Calu3 (cell line): ENCODE measurements at places on chromosomes 6 and 20.

- DNase-seq, result no peak
Observed at GRCh38 chr20:3164763-3165410, 5.2 kb upstream of the FASTKD5 start.

DNA sequence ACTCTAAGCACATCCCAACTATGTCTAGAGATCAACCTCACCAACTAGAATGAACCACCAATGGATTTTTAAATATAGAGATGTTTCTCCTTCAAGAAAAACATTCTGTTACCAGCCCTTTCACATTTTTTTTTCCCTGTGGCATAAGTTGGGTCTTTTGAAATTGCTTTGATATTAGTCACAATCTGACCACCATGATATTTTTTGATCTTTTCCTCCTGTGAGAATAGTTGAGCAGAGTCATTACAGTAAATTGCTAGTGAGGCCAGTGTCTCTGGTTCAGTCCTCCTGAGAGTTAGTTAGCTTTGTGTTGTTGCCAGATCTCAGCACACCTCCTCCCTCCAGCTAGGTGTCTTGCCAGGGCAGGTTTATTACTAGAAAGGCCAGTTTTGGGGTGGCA is 79.7 kb upstream of the MYLIP start:
- no peak for DNase-seq

GRCh38 chr6:142685852-142686506 is 259.0 kb downstream of the HIVEP2 start:
- DNase-seq, result no peak

DNA sequence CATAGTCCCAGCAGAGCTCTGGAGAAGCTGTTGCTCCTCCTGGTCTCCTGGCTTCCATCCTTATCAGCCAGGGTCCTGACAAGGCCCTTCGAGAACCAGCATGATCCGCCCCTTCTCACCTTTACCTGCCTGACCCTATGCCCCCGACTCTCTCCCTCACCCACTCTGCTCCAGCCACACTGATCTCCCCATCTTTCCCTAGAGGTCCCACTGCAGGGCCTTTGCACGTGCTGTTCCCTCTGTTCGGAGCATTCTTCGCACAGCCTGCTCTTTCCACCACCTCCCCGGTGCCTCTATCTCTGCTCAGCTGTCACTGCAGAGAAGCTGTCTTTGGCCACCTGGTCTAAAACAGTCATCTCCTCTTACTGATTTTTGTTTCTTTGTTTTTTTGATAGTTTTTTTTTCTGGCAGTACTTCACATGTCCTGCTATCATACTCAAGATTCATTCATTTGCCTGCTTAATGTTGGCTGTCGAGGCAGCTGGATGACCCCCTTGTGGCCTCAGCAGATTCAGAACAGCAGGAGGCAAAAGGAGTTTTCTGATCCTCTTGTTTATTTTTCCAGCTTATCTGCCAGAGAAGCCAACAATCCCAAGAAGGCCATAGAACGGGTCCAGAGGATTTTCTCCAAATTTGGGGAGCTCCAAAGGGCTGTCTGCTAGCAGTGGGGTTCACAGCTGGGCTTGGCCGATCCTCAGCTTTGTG is 1.6 kb upstream of the PTGIS start:
- no peak for DNase-seq

GRCh38 chr20:20407891-20408805 is 40.2 kb downstream of the INSM1 start:
- DNase-seq, result no peak

GRCh38 chr6:85464722-85465150 is 14.9 kb downstream of the NT5E start:
- peak; percentile 42 for DNase-seq

DNA sequence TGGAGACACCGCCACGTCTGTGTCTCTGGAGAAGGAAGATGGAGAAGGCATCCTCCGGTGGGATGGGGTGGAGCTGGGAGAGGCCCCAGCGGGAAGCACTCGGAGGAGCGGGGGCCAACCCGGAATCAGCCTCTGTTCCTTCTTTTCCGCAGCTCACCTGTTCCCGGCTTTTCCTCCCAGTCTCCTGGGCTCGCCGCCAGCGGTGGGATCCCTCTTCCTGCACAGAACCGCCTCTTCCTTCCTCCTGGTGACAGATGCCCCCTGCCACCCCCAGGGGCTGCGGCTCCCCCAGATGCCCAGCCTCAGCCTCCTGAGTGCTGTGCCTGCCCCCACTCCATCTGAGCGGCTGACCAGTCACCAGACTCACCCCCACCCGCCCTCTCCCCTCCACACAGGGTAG is 23.3 kb downstream of the RAMACL start:
- no peak for DNase-seq

GRCh38 chr6:4687989-4688947 is 87.9 kb upstream of the CDYL start:
- DNase-seq, result peak; percentile 17

DNA sequence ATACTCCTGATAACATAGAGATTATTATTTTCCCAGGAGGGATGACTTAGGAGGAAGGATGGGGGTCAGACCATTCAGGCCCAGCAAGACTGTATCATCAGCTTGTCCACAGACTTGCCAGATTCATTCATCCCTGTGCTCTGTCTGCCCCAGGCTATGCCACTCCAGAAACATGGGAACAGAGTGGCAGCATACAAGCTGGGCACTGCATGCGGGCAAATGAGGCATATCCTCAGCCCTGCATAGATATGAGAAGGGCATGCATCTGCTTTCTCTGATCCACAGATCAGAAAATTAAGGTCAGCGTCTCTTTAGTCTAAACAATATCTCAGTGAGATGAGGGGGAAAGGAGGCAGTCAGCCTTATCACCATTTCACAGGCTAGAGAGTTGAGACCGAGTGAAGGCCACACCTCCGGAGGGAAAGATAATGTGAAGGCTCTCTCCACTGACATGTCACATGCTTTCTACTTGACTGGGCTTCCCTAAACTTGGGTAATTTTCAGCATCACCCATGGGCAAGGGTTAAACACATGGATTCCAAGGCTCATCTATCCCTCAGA is 140.5 kb downstream of the TFAP2B start:
- DNase-seq, result no peak

DNA sequence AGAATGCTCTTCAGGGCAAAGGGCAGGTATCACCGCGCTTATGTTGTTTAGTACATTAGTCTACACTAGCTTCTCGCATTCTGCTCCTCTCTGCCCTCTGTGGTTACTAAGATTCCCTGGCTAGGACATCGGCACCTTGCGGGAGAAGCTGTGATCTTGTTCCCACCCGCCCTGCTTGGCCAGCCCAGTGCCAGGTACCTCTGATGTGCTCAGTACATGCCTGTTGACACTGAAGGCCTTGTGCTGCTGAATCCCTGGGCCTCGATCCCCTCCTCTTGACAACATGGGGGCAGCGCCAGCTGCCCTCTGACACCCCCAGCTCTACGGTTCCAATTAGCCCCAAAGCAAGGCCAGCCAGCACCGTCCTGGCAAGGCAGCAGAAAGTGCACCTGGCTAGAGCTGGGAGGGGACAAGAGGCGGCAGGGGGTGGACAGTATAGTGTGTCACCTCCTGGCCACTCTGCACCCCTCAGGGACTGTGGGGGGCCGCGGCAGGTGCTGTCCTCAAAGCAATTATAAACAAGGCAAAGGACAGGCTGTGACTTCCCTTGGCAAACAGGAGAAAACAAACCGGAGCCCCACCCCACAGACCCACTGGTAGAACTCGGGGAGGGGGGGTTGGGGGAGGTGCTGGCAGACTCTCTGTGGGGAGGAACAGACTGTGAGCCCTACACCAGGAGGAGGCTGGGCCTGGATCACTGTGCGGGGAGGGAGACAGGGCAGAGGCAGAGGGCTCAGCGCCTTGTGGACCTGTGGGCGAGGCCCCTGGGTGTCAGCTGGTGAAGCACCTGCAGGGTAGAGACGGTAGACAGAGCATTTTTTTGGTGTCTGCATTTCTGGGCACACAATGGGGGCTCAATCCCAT is 7.1 kb downstream of the TFEB start:
- no peak for DNase-seq

GRCh38 chr6:147802459-147802858 is 294.0 kb downstream of the SAMD5 start:
- DNase-seq, result no peak

- no peak for DNase-seq
Observed at GRCh38 chr6:111681860-111682259, 76.2 kb upstream of the TRAF3IP2 start.

DNA sequence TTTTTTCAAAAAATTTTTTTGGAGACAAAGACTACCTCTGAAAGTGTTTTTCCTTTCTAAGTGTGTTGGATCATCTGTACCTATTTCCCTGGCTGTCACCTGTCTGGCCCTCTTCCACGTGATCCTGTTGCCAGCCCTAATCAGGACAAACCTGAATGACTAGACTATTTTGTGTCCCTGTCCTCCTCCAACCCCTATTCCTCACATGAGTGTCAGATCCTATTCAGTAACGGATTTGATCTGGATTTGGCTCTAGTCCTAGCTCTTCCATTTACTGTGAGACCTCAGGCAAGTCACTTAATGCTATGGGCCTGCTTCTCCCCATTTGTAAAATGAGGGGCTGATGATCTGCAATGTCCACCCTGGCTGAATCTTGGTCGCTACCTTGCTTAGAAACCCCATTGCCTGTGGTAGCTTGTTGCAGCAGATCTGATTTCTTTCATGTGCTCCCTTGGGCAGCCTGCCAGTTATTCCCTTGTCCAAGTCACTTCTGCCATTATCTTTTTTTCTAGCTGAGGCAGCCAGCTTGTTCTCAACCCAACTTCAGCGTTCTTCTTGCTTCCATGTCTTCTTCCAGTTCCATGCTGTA is 4.8 kb downstream of the PHF20 start:
- DNase-seq, result peak; percentile 27

GRCh38 chr6:7086488-7086887 is 21.3 kb upstream of the RREB1 start:
- no peak for DNase-seq

- peak; percentile 78 for DNase-seq
Observed at GRCh38 chr6:39051399-39052122, 3.0 kb downstream of the GLP1R start.

- no peak for DNase-seq
Observed at GRCh38 chr6:89416796-89417195, 4.7 kb upstream of the RRAGD start.

DNA sequence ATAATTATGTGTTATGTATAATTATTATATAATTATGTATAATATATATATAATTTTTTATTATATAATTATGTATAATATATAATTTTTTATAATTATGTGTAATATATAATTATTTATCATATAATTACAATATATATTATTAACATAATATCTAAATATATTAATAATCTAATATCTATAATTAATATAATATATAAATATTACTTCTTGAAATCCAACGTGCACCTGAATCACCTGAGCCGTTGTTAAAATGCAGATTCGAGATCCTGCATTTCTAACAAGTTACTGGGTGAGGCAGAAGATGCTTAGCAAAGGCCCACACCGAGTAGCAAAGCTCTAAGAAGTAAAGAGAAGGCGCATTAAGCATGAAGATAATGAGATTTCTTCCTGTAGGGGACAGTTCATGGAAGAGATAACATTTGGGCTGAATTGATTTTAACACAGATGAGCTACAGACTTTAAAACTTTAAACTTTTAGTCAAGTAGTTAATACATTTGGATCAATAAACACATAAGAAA is 406.4 kb upstream of the PLCB4 start:
- DNase-seq, result no peak

GRCh38 chr6:106648651-106649308 is 19.4 kb downstream of the QRSL1 start:
- DNase-seq, result no peak

- DNase-seq, result no peak
Observed at GRCh38 chr6:165616116-165616515, 46.9 kb downstream of the PDE10A start.

DNA sequence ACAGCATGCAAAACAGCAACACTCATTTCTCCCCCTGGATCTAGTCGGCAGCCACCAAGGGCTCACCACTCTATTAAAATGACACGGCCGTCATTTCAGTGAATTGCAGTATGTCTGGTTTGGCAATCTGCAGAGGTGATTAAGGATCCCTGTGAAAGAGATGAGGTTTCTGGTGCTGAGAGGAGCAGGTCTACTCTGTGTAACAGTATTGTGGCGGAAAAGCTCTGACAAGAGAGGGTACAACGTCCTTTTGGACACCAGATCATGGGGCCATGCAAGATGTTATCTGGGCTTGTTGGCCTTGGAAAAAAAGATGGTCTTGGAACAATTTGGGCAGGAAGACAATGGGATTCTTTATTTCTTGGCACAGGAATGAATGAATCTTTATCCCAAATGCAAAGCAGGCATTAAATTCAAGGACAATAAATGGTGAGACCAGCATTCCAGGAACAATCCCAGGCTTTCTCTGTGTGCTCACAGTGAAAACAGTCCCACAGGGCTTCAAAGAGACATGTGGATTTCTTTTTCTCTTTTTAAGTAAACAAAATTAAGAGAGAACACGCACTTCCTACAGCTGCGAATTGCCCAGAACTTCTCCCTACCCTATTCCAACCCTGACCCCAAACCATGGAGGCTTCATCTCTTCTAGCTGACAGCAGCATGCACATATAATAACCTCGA is 33.7 kb upstream of the ADGRF1 start:
- no peak for DNase-seq

GRCh38 chr20:7891705-7892104 is 48.6 kb downstream of the HAO1 start:
- no peak for DNase-seq

GRCh38 chr6:43355862-43356590 is 13.4 kb downstream of the ZNF318 start:
- peak; percentile 19 for DNase-seq

DNA sequence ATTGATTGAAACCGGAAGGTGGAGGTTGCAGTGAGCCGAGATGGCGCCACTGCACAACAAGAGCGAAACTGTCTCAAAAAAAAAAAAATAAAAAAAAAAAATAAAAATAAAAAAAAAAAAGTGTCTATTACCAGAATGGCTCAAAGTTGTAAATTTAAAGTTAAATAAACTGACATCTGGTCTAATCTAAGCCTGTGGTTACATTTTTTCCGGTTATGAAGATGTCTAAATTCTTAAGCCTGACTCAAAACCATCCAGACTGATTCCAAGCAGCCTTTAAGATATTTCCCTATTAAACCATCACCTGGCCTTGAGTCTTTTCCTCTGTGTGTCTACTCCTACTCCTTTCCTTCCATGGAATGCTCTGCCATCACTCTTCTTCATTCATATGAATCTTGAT is 371.7 kb upstream of the RUNX2 start:
- DNase-seq, result no peak

DNA sequence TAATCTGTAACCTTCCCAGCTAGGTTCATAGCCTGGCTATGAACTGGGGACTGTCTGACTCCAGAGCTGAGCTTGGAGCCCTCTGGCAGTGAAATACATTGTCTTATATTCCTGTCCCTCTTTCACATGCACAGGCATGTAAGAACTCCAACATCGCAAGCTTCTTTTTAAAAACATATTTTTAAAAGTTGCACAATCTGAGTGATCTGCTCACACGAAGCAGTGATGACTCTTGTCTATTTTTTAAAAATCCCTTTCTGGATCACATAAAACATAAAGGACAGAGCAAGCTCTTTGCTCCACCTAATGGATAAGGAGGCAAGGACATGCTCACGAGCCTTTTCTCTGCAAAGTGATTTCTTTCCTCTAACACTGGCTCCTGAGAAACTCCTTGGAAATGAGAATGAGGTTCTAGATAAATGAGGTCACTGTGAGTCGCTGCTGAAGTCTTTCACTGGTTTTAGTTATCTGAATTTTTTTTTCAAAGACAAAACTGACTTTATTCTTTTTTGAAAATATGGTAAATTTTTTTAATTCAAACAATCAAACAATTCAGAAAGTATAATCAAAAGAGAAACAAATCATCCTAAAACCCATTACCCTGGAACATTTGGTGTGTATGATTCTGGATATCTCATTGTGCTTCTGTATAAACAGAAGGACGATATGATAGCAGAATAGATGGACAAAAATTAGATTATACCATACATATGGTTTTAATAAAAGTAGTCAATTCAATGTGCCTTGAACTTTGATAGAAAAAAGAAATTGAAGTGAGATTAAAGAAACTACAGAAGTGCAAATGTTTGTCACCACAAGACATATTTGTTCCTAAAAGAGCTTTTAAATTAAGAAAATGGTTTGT is 30.8 kb downstream of the IL20RA start:
- DNase-seq, result no peak
